Iris pigment epithelial cell (primary cell): ENCODE measurements at places on chromosomes 7 and 10.

DNA sequence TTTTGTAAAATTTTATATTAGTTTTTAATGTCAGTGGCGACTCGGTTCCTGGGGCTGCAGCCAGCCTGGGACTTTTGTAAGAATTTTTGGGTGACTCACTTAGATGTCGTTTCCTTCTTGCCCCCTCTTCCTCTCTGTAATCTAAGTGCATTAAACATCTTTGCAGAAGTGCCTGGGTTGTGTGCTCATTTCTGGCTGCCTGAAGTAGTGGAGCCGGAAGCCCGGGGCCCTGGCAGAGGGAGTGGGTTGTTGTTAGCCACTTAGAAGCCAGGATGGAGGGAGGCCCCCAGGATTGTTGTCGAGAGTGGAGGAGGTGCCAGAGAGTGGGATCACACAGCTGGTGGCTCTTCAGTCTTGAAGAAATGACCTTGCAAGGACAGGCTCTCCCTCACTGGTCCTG, 11.0 kb upstream of the TRIM8 start:
- peak; percentile 73 for DNase-seq

GRCh38 chr10:12042409-12042796, 206 bp downstream of the UPF2 start:
- DNase-seq, result peak; percentile 24

GRCh38 chr10:109253306-109253705, 670.0 kb downstream of the XPNPEP1 start:
- DNase-seq, result no peak

DNA sequence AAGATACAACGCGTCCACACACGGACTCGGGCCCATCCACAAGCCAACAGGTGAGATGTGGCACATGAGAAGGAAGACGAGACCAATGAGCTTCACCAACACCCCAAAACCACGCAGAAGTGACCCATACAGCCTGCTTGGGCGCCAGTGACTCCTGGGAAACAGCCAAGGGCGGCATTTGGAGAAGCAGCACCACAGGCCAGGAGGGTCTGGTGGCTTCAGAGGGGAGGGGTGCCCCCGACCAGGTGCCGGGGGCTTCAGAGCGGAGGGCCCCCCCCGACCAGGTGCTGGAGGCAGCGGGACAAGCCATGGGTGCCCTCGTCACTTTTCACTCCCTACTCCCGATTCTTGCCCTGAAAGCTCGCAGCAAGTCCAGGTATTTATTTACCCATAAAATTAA, 140.1 kb downstream of the DIP2C start:
- no peak for DNase-seq

- no peak for DNase-seq
Measured at GRCh38 chr10:133268532-133268931, 8.1 kb downstream of the ADAM8 start.

GRCh38 chr10:74976565-74976964, 134.9 kb upstream of the SAMD8 start:
- DNase-seq, result no peak
